ENCODE measurements at places on chromosomes 2 and 18.

GRCh38 chr18:10926621-10927161 is 222.7 kb downstream of the PIEZO2 start:
- no peak for DNase-seq

GRCh38 chr18:9735879-9736278 is 27.8 kb downstream of the RAB31 start:
- DNase-seq: no peak

GRCh38 chr2:207330912-207331311 is 165.2 kb upstream of the KLF7 start:
- no peak for DNase-seq

DNA sequence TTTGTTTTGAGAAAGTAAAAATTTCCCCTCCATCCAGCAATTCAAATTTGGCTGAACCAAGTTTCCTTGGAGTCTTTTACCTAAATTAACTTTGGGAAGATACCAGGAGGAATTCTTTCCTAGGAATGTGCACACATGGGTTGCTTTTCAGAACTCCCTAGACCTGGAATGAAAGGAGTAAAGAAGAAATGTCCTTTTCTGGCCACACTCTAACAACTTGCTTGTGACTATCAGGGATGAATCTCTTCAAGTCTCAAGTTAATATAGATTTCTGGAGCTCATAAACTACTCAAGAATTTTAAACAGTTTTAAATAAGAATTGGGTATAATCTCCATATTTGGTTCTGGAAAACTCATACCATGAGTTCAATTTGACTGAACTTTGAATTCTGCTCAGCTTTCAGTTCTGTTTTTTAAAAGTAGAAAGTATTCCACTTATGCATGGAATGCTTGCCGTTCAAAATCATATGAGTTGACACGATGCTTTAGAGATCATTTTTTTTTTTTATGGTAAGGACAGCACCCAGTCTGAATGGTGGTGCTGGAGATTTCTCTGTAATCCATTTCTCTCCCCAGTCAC is 7.7 kb downstream of the RASGRP3 start:
- no peak for DNase-seq

- DNase-seq: no peak
These were observed 20.5 kb downstream of the IL18R1 start for GRCh38 chr2:102376052-102376591.

- no peak for DNase-seq
These were observed 272.8 kb upstream of the MMADHC start for GRCh38 chr2:149860276-149860921.

GRCh38 chr2:66948234-66948633 is 448.9 kb upstream of the ETAA1 start:
- DNase-seq: no peak

DNA sequence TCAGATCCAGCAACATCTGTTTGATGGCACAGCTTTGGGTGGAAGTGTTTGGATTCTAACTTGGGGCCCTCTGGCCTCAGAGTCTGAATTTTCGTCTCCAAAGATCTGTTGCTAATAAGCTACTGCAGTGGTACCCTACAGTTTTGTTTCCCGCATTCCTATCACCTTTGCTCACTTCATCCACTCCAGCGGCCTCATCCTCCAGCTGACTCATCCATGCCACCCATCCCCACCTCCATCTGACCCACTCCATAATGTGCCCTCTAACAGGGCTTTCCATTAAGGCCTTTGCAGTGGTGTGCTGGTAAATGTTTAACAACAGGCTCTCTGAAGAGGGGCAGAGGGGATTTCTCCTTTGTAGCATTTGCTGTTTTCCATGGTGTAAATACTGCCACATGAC is 225.5 kb downstream of the TGIF1 start:
- no peak for DNase-seq

DNA sequence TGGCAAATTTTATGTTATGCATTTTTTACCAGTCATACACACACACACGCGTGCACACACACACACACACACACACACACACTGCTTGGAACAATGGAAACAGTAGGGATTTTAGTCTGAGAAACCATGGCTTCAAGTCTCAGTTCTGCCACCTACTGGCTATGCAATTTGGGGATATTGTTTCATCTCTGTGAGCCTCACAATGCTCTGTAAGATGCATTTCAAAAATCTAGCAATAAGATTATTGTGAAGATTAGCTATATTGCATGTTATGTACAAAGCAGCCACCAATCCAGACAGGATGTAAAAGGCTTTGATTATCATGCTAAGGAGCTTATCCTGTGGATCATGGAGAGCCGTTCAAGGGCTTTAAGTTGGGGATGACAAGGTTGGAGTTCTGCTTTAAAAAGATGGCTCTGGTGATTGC is 401.4 kb downstream of the NBAS start:
- DNase-seq: no peak

- no peak for DNase-seq
These were observed 153.4 kb downstream of the TNS1 start for GRCh38 chr2:217849154-217849975.

- DNase-seq: no peak
These were observed 536.4 kb upstream of the NRP2 start for GRCh38 chr2:205145888-205146287.

- no peak for DNase-seq
These were observed 36.6 kb downstream of the SFT2D3 start for GRCh38 chr2:127737892-127738291.

DNA sequence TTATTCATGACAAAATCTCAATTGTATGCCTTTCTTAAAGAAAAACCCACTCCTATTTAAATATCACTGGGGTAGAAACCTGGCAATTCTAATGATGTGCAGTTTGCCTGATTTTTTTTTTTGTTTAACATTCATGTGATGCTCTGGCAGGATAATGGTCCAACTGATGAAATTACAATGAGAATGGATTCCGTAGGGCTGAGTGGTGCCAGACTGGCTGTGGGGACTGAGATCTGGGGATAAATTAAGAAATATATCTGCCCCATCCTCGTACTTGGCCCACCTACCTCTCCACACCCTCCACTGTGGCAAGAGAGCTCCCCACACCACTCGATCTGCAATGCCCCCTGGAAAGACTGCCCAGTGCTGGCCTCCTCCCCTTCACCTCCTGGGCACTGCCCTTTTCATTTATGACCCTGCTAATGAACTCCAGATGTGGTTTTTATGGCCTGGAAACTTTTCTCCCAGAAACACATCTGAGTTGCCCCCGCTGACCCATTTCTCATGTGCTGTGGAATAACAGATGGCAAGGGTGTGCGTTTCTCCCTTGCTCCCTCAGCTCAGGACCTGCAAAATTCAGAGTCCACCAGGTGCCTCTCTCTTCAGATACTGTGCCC is 33.0 kb upstream of the RPL37A start:
- no peak for DNase-seq

- DNase-seq: no peak
These were observed 199.2 kb upstream of the EPHA4 start for GRCh38 chr2:221771297-221771696.

DNA sequence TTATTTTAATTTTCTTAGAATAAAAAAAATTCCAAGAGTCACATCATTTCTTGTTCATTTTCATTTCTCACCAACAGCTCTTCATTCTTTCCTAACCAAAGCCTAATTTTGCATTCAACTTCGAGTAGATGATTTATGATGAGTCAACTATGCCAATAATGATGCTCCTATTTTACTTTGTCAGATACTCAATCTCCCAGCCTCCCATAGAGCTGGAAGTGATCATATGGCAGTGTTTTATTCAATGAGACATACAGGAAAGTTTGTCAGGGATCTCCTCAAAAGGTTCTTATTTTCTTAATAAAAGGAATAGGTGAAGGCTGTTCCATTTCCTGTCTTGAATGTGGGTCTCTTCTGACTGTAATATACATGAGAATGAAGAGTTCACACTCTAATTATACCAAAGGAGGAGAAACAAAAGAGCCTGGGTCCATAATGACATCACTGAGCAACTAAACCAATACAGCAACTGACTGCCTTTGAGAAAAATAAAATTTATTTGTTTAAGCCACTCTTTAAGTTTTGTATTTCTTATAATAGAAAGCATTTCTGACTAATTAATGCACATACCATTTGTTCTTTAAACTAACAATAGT is 231.2 kb upstream of the CYP26B1 start:
- DNase-seq: no peak

DNA sequence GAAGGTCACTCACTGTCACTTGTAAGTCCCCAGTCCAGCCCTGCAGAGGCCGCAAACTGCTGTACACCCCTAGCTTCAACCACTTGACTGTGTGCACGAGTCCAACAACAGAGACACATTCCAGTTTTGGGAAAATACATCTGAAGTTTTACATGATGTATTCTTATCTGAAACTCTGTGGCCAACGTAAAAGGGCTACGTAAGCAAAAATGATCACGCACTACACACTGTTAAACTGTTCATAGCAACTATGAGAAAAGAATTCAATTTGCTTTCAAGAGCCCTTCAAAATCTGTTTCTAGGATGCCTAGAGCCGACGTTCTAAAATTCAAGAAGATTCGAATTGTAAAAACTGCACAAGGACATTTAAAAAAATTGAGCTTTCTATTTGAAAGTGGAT is 26.0 kb downstream of the EDAR start:
- no peak for DNase-seq

GRCh38 chr2:158004126-158004764 is 97.4 kb upstream of the UPP2 start:
- DNase-seq: no peak

- no peak for DNase-seq
These were observed 58.2 kb downstream of the ITGB6 start for GRCh38 chr2:160141912-160142311.

GRCh38 chr2:650343-651310 is 26.6 kb downstream of the TMEM18 start:
- DNase-seq: no peak

- DNase-seq: no peak
These were observed 79.2 kb upstream of the MGAT5 start for GRCh38 chr2:134174711-134175110.

GRCh38 chr2:191174442-191174841 is 23.6 kb upstream of the STAT4 start:
- no peak for DNase-seq

- no peak for DNase-seq
These were observed 199.7 kb downstream of the PIEZO2 start for GRCh38 chr18:10949655-10950054.

- no peak for DNase-seq
These were observed 9.2 kb downstream of the ACOXL start for GRCh38 chr2:110741491-110741980.

DNA sequence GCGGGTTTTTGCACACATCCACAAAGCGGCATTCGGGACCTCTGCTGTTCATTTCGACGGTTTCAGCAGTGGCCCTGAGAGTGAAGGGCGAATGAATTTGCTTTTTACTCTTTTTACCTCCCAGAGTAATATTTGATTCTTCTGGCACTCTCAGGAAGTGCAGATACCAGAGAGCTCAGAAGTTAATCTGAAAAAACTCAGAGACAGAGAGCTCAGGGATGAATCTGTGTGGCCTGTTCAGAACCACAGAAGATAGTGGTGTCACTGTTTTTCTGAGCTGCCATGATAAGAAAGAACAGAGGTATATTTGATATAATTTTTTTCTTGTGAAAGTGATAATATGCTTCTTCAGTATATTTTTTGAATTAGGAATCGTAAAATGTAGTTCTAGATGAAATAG is 129.3 kb downstream of the MBP start:
- no peak for DNase-seq

Measured in germinal center (tissue), 1 donor.